Mesendoderm (in vitro differentiated cells): ENCODE measurements at places on chromosomes 5 and 9.

- no peak overlapping the region for H3K27ac ChIP-seq
- H3K27me3 ChIP-seq = no peaks in the 10 kb centered on the region
- H3K36me3 ChIP-seq = no peaks in the 10 kb centered on the region
- no peak overlapping the region for H3K4me3 ChIP-seq
Observed at GRCh38 chr5:76021936-76022584, 61.1 kb upstream of the SV2C start.

GRCh38 chr5:142484821-142485387 lies 160.1 kb upstream of the SPRY4 start:
- H3K4me1 ChIP-seq = no peaks in the 10 kb centered on the region
- H3K27me3 ChIP-seq = no peaks in the 10 kb centered on the region
- peak; percentile 89 for DNase-seq

GRCh38 chr5:138315751-138316278 lies 15.8 kb downstream of the CDC25C start:
- H3K4me3 ChIP-seq = no peak overlapping the region
- no peak overlapping the region for H3K27ac ChIP-seq
- H3K4me1 ChIP-seq = no peaks in the 10 kb centered on the region
- H3K27me3 ChIP-seq = no peaks in the 10 kb centered on the region

DNA sequence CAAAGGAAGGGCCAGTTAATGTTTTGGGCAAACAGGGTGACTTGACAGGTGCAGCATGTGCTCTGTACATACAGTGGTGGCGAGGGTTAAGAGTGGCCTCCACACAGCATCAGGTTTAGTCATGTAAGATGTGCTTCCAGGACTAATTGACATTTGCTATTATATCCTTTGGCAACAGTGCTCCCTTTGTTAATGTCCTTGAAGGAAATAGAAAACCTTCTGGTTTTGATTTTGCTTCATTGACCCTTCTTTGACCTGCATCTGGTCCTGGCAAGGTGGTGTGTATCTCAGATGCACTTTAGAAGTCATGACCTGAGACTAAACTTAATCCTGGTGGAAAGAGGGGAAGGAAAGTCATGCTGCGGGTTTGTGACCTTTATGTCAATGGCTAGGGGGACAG lies 440.0 kb downstream of the ENC1 start:
- no peak overlapping the region for H3K27ac ChIP-seq
- H3K4me3 ChIP-seq = no peak overlapping the region

- no peak overlapping the region for H3K27ac ChIP-seq
- no peak overlapping the region for H3K4me3 ChIP-seq
- peak; percentile 84 for DNase-seq
- H3K27me3 ChIP-seq = peaks cover 5% of the 10 kb centered on the region
- H3K4me1 ChIP-seq = peaks cover 6% of the 10 kb centered on the region
Observed at GRCh38 chr9:129624168-129624759, 1.7 kb upstream of the NTMT1 start.

- no peak overlapping the region for H3K4me3 ChIP-seq
- H3K27ac ChIP-seq = no peak overlapping the region
- DNase-seq = peak; percentile 67
- no peaks in the 10 kb centered on the region for H3K27me3 ChIP-seq
Observed at GRCh38 chr9:81772144-81772543, 82.8 kb upstream of the TLE1 start.

- no peaks in the 10 kb centered on the region for H3K36me3 ChIP-seq
- H3K4me1 ChIP-seq = no peaks in the 10 kb centered on the region
- no peak for DNase-seq
- no peaks in the 10 kb centered on the region for H3K27me3 ChIP-seq
- H3K27ac ChIP-seq = no peak overlapping the region
- no peak overlapping the region for H3K4me3 ChIP-seq
Observed at GRCh38 chr5:53089481-53089991, 20.0 kb downstream of the MOCS2 start.

- H3K4me3 ChIP-seq = no peak overlapping the region
- H3K36me3 ChIP-seq = no peaks in the 10 kb centered on the region
- DNase-seq = no peak
- no peak overlapping the region for H3K27ac ChIP-seq
- H3K27me3 ChIP-seq = no peaks in the 10 kb centered on the region
Observed at GRCh38 chr5:52481201-52481600, 306.5 kb upstream of the ITGA1 start.

GRCh38 chr5:76404223-76405211 lies 1.4 kb downstream of the IQGAP2 start:
- no peaks in the 10 kb centered on the region for H3K27me3 ChIP-seq
- DNase-seq = peak; percentile 50
- peaks cover 3% of the 10 kb centered on the region for H3K4me1 ChIP-seq
- H3K27ac ChIP-seq = no peak overlapping the region
- no peak overlapping the region for H3K4me3 ChIP-seq

- no peak overlapping the region for H3K27ac ChIP-seq
- H3K4me3 ChIP-seq = no peak overlapping the region
- DNase-seq = no peak
- H3K27me3 ChIP-seq = no peaks in the 10 kb centered on the region
- H3K36me3 ChIP-seq = no peaks in the 10 kb centered on the region
- H3K4me1 ChIP-seq = no peaks in the 10 kb centered on the region
Observed at GRCh38 chr9:2390028-2390427, 231.6 kb upstream of the VLDLR start.

GRCh38 chr5:135322271-135322670 lies 76.8 kb downstream of the MACROH2A1 start:
- H3K27ac ChIP-seq = no peak overlapping the region
- no peak for DNase-seq
- no peaks in the 10 kb centered on the region for H3K4me1 ChIP-seq
- no peaks in the 10 kb centered on the region for H3K27me3 ChIP-seq

DNA sequence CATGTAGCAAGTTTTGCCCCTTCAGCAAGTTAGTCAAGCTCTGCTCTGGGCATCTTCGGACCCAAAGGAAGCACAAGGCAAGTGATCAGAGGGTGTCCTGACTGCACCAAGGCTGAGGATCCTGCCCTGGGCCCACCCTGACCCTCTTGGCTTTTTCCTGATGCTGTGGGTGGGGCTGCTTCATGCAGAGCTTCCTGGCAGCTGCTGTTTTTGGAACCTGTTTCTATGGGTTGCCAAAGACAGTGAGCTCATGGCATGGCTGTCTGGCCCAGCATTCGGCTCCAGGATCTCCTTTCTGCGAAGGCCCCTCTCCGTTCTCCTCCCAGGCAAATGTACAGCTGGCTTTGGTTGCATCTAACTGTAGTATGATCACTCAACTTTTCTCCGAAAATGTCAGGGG lies 497.9 kb downstream of the ARHGEF28 start:
- no peak for DNase-seq
- peaks cover 14% of the 10 kb centered on the region for H3K4me1 ChIP-seq
- H3K27ac ChIP-seq = no peak overlapping the region
- no peak overlapping the region for H3K4me3 ChIP-seq
- H3K27me3 ChIP-seq = no peaks in the 10 kb centered on the region

DNA sequence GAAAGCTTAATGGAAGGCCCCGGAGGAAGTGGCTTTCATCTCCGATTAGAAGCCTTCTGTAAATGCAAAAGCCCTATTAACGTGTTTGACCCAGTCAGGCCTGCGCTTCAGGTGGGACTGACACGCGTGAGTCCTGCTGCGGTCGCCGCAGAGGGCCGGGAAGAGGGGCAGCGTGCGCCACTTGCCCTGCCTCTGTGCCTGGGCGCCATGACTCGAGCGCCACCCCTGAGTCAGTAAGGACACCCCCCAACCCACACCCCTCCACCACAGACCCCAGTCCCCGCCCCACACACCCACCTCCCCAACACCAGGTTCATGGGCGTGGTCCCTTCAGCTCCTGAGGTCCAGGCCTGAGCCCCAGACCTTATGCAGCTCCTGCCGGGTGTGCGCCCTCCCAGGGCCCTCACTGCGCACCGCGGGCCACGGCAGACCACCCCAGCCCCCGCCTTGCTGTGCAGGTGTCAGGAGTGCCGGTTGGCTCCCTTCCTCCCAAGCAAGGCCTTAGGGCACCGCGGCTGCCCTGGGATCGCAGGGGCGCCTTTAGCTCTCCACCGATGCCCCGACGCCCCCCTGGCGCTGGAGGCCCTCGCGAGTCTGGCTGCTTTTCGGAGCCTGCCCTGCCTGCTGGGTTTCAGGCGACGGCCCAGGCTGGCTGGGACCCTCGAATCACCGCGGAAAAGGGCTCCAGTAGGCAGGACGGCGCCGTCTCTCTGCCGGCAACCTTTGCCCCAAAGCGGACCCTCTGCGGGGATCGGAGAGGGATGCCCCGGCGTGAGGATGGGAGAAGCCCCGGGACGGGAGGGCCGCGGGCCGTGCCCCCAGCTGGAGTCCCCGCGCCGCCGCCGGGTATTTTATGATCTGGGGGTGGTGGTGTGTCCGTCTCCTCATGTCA lies 625 bp upstream of the OLFM1 start:
- DNase-seq = no peak
- no peaks in the 10 kb centered on the region for H3K4me1 ChIP-seq
- peaks cover 1% of the 10 kb centered on the region for H3K36me3 ChIP-seq
- H3K27ac ChIP-seq = no peak overlapping the region
- H3K27me3 ChIP-seq = peaks cover 6% of the 10 kb centered on the region
- H3K4me3 ChIP-seq = no peak overlapping the region

- no peaks in the 10 kb centered on the region for H3K4me1 ChIP-seq
- no peaks in the 10 kb centered on the region for H3K27me3 ChIP-seq
- H3K4me3 ChIP-seq = no peak overlapping the region
- DNase-seq = no peak
- H3K27ac ChIP-seq = no peak overlapping the region
- no peaks in the 10 kb centered on the region for H3K36me3 ChIP-seq
Observed at GRCh38 chr5:147845618-147846017, 14.1 kb upstream of the SPINK1 start.

- peaks cover 14% of the 10 kb centered on the region for H3K36me3 ChIP-seq
- DNase-seq = no peak
- no peak overlapping the region for H3K4me3 ChIP-seq
- H3K4me1 ChIP-seq = no peaks in the 10 kb centered on the region
Observed at GRCh38 chr9:128987805-128988204, 40.3 kb downstream of the NUP188 start.

DNA sequence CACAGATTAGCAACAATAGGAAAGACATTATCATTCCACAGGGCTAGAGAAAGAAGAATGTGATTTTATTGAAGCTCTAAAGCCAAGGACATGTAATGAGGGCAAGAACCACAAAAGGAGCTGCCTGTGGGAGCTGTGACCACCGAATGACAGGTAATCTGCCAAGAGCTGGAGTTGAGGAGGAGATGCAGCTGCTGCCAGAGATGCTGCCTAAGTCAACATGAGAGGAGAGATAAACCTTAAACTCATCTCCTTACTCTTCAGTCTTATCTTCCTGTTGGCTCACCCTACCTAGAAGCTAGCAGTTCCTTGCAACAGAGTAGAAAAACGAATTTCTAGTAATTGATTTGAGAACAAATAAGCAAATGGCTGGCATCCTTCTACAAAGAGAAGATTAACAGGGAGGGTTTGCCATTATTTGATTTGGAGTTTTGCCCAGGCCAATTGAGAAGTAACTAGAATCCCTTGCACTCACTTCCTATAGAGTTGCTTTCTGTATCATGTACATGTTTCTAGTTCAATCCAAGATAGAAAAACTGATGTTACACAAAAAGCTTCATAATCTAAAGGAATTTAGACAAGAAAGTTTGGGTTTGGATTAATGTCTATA lies 539.2 kb downstream of the TLE1 start:
- H3K36me3 ChIP-seq = no peaks in the 10 kb centered on the region
- no peak overlapping the region for H3K4me3 ChIP-seq
- DNase-seq = no peak
- no peak overlapping the region for H3K27ac ChIP-seq
- no peaks in the 10 kb centered on the region for H3K4me1 ChIP-seq

DNA sequence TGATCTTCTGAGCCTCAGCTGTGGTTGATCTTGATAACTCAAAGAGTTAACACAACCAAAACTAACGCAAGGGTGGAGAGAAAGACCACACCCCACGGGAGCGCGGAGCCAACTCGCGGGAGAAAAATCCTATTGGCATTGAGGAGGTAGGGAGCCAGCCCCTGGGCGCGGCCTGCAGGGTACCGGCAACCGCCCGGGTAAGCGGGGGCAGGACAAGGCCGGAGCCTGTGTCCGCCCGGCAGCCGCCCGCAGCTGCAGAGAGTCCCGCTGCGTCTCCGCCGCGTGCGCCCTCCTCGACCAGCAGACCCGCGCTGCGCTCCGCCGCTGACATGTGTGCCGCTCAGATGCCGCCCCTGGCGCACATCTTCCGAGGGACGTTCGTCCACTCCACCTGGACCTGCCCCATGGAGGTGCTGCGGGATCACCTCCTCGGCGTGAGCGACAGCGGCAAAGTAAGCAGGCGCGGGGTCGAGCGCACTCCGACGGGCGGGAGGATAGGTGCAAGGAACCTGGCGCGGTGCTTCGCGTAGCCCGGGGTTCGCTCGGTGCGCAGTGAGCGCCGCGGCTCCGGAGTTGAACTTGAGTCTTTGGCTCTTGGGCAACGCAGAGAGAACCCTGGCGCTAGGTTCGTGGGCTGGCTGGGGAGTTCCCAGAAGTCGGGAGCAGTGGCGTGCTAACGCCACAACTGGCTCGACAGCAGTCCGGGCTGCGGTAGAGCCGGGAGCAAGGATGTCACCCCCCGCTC lies at the start of gene GDA:
Gene GDA, plus strand, starts transcription at position 210 of the 745 bp plus-strand sequence. Its CDS starts 120 bp downstream, at position 330.
- no peak within 1 kb of the TSS for H3K27ac ChIP-seq
- no peaks in the 10 kb centered on the region for H3K36me3 ChIP-seq
- no peaks in the 10 kb centered on the region for H3K4me1 ChIP-seq
- DNase-seq = peak; percentile 46

GRCh38 chr5:175382171-175382570 lies 61.8 kb downstream of the DRD1 start:
- H3K27ac ChIP-seq = no peak overlapping the region
- H3K4me1 ChIP-seq = no peaks in the 10 kb centered on the region
- no peak for DNase-seq
- no peak overlapping the region for H3K4me3 ChIP-seq
- no peaks in the 10 kb centered on the region for H3K27me3 ChIP-seq

- peak; percentile 81 for DNase-seq
- H3K27ac ChIP-seq = no peak overlapping the region
- H3K4me3 ChIP-seq = no peak overlapping the region
- peaks cover 8% of the 10 kb centered on the region for H3K4me1 ChIP-seq
- H3K27me3 ChIP-seq = no peaks in the 10 kb centered on the region
- no peaks in the 10 kb centered on the region for H3K36me3 ChIP-seq
Observed at GRCh38 chr5:102747386-102748166, 7.5 kb upstream of the PAM start.

DNA sequence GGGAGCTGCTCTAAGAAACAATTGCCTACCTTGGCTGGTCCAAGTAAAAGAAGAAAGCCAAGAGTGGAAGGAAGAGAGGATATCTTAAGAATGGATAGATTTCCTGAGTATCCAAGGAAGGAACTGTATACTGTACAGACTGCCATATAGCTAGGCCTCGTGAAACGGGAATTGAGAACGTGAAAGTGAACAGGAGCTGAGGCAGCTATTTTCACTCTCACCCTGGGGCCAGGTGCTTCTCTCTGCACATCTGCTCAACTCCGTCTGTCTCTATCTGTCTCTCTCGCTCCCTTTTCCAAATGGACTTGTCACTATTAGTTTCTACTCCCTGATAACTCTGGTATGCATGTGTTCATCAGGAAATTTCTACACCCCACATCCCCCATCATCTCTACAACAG lies 35.9 kb upstream of the TESK1 start:
- no peak overlapping the region for H3K4me3 ChIP-seq
- no peaks in the 10 kb centered on the region for H3K36me3 ChIP-seq
- DNase-seq = no peak
- H3K27ac ChIP-seq = no peak overlapping the region
- H3K27me3 ChIP-seq = no peaks in the 10 kb centered on the region
- no peaks in the 10 kb centered on the region for H3K4me1 ChIP-seq

GRCh38 chr5:172740428-172741205 lies 30.4 kb downstream of the DUSP1 start:
- no peak overlapping the region for H3K4me3 ChIP-seq
- no peaks in the 10 kb centered on the region for H3K36me3 ChIP-seq
- H3K27ac ChIP-seq = no peak overlapping the region
- DNase-seq = peak; percentile 46
- H3K4me1 ChIP-seq = no peaks in the 10 kb centered on the region
- H3K27me3 ChIP-seq = no peaks in the 10 kb centered on the region
